ENCODE measurements at places on chromosomes 11 and 22.

GRCh38 chr11:73019449-73019848 lies 122.7 kb downstream of the FCHSD2 start:
- no peak for DNase-seq

- DNase-seq = peak; percentile 90
Measured at GRCh38 chr22:40412441-40412840, 42.0 kb downstream of the SGSM3 start.

- no peak for DNase-seq
Measured at GRCh38 chr22:35404176-35404575, 4.2 kb downstream of the MCM5 start.

GRCh38 chr11:128662076-128662475 lies 31.8 kb upstream of the FLI1 start:
- no peak for DNase-seq

DNA sequence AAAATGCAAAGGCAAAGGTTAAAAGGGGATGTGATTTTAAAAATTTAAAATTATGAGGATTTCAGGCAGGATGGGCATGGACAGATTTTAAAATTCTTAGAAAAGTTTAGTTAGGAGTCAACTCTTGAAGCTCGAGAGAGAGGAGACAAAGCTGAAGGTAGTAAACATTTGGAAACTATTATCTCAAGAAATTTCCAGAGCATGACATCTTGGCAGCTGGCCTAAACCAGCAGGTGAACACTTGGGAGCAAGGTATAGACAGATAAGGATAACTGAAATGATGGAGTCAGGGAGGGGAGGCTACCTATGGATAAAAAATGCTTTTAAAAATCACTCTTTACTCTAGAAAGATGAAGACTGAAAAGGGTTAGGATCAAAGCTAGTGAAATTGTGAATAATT lies 13.7 kb downstream of the POU2AF3 start:
- DNase-seq = no peak

DNA sequence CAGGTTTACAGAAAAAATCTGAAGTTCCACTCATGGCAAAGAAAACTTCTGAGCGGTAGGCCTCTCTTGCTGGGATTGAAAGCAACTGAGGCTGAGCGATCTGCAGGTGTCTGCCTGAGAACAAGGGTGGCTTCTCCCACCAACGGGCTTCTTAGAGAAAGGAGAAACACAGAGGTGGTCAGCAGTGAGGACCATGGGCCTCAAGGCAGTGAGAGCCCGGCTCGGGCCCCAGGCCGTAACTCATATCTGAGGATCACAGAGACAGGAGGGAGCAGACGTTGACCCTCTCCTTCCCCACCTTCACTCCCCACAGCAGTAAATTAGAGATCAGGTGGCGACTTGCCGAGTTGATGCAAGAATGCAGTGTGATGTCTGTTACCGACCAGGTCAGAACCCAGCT lies 50.9 kb upstream of the RTL6 start:
- no peak for DNase-seq

DNA sequence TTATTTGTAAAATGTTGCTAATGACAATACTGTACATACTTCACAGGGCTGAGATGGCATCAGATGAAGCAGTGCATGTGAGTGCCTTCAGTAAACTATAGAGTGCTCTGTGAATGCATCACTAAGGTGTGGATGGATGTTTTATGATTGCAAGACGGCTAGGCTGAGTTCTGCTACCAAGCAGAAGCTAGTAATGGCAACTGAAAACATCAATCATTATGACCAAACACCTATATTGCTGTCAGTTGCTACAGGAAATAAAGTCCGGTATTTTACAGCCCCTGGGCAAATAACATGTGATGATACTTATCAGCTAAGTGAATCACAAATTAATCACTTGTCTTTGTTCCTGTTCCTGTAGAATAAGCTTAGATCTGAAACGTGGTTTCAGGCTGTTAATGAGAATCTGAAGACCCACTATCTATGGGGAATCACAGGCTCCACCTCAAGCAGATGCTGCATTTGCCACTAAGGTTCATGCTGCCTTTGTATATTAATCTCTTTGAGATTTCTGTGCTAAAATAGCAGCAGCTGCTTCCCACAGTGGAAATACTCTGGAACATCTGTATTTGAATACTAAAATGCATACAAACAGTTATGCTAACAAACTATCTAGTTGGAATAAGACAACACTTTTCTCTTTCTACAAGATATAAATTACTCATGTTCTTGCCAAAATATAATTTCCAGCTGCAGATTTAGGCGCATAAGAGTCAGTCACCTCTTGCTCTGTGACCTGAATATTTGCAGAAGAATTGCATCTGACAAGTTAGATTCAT lies 254.0 kb upstream of the PITPNB start:
- DNase-seq = no peak

GRCh38 chr11:128250482-128250881 lies 336.9 kb downstream of the ETS1 start:
- no peak for DNase-seq

GRCh38 chr22:39514373-39514973 lies 5.9 kb upstream of the ATF4 start:
- DNase-seq = peak; percentile 40

GRCh38 chr11:77397631-77398030 lies 76.3 kb downstream of the PAK1 start:
- DNase-seq = no peak
